HTR-8/SVneo (cell line): ENCODE measurements at places on chromosomes 7 and 10.

DNA sequence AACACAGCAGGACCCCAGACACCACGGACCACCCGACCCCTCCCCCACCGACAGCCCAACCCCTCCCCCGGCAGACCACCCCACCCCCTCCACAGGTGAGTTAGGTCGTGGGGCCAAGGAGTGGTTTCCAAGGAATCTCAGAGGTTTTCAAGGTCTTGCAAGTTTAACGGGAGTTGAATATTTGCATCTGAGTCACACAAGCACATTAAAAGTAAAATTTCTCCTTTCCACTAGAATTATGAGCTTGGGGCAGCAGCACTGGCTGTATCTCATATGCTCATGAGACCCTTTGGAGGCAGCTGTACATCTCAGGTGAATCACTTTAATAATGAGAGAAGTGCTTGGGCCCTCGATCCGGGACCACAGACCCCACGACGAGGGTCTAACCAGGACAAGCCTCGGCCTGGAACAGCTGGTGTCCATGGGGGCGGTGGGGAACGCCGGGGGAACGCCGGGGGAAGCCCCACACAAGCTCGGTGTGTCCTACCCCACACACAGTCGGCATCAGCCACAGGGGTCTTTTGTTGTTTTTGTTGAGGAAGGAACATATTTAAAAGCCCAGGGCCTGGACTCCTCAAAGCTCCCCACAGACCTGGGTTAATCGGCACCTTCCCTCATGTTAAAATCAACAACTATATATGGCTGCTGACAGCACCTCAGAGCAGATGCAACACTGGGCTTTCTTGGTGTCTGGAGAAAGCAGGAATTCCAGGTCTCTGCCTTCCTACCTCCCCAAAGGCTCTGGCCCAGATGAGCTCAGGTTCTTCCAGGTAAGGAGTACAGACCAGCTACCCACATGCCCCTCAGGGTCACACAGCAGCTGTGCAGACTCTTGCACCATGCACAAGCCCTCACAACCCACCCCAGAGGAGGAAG, 130.3 kb downstream of the DIP2C start:
- DNase-seq: no peak

DNA sequence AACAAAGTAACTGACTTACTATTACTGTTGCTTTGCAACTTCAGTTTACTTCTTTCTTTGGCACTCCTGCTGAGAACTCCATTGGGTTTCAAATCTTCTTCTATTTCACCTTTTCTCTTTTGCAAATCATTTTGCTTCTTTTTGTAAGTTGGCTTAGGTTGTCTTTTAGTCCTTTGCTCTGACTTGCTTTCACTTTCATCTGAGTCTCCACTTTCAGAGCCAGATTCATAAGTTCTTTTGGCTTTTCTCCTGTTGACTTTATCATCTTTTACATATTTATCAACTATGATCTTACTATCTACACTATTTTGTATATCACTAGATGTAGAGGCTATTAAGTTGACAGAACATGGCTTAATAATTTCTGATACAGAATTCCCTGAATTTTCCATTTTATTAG, 73.4 kb downstream of the NRBF2 start:
- no peak for DNase-seq

GRCh38 chr7:20176578-20177242, 40.5 kb downstream of the MACC1 start:
- DNase-seq: no peak

DNA sequence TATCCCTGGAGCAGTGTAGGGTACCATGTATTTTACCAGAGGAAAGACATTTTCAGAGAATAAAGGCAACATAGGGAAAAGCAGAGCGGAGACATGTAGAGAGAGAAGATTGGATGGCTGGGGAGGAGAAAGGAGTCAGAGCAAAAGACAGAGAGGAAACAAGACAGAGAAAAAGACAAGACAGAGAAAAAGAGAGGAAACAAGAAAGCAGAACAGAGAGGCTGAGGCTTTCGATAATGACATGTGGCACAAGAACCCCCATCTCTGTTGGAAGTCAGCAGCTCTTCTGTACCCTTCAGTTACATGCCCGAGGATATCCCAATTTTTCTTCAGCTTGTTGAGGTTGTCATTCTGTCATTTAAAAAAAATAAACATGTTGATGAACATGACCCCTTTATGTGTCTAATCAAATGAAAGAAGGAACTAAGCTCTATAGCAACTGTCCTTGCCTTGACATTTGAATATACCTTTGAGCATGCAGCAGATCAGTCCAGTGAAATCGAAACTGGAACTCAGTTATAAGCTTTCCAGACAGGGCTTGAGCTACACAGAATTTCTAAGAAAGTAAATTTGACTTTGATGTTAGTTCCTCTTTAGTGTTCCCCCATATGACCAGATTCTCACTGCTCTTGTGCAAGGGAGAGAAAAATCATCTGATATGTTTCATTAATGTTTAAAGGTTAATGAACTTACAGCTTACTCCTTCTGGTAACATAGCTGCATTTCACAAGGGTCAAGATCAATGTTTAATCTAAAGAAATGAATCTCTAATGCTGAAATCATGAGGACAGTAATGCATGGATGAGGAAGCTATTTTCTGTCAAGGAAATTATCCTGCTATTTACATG, 75.1 kb upstream of the SP4 start:
- DNase-seq: peak; percentile 14

DNA sequence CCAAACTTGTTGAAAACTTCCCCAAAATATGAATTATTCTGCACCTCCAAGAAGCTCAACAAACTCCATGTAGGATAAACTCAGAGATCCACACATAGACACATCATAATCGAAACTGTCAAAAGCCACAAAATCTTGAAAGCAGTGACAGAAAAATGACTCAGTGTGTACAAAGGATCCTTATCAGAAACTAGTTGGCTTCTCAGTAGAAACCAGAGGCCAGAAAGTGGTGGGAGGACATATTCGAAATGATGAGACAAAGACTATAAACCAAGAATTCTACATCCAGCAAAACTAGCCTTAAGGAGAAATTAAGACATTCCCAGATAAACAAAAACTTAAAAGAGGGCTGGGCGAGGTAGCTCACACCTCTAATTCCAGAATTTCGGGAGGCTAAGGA, 38.5 kb downstream of the MCMBP start:
- DNase-seq: no peak

DNA sequence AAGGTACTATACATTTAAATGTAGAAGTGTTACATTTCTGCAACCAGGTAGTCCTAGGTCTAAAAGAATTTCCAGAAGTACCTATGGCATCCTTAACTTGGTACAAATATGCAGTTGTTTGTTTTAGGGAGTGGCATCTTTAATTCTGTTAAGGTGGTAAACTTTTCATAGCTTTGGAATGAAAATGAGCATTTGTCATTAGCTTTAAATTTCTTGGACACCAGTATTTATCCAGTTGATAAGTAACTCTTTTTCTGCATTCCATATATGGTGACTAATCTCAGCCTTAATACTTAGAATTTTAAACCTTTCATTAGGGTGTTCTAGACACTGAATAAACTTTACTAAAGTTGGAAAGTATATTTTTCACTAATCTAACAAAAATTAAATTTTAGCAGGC, 10.8 kb downstream of the SLF2 start:
- no peak for DNase-seq

GRCh38 chr7:24760968-24761367, 3.7 kb upstream of the GSDME start:
- DNase-seq: no peak

- no peak for DNase-seq
These were observed 514 bp upstream of the GAD2 start for GRCh38 chr10:26215935-26216584.

DNA sequence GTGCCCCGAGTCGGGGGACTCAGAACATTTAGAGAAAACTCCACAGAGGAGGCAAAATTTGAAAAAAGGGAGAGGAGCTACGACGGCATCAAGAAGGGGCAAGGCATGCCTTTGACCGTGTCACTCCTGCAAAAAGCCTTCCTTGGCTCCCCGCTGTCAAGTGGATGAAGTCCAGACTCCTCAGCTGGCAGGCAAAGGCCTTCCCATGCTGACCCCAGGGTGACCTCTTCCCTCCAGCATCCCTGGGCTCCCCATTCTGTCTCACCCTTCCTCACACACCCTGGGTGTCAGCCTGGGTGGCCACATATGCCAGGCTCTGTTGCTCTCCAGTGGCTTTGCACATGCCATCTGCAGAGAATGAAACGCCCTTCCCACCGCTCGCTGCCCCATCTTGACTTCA, 88.4 kb upstream of the ZMIZ1 start:
- DNase-seq: no peak

GRCh38 chr10:80144696-80145131, 12.2 kb downstream of the PLAC9 start:
- no peak for DNase-seq

DNA sequence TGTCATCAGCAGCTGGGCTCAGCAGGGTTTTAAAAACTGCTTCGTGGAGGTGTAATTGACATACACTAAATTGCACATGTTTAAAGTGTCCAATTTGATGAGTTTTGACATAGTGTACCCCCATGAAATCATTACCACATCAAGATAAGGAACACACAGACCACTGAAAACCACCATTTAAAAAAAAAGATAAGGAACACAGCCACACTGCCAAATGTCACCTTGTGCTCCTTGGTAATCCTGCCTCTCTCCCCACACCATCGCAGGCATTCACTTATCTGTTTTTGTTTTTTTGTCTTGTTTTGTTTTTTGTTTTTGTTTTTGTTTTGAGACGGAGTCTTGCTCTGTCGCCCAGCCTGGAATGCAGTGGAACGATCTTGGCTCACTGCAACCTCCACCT, 75.0 kb downstream of the NEURL1 start:
- no peak for DNase-seq

DNA sequence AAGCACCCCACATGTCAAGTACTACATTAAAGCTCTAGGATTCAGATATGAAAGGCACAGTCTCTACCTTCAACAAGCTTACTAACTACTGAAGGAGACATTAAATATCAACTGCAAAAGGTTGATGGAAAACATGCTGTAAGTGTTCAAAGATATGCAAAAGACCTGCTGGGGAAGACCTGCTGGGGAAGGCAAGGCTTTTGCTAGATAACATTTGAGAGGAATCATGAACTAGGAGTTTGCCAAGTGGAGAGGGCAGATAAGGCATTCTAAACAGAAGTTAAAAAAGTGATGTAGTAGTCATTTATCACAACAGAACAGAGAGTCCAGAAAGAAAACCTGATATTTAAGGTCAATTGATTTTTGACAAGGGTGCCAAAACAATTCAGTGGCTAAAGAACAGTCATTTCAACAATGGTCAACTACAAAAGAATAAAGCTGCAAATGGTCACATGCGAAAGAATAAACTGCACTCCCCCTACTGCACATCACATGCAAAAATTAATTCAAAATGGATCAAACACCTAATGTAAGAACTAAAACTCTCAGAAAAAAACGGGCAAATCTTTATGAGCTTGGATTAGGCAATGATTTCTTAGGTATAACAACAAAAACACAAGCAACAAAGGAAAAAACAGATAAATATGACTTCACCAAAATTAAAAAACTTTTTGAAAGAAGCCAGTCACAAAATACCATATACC, 23.0 kb upstream of the MSS51 start:
- no peak for DNase-seq

- DNase-seq: no peak
These were observed 86.3 kb downstream of the RNF216 start for GRCh38 chr7:5694912-5695726.

GRCh38 chr10:21326594-21327288, 198.7 kb downstream of the SKIDA1 start:
- DNase-seq: no peak

DNA sequence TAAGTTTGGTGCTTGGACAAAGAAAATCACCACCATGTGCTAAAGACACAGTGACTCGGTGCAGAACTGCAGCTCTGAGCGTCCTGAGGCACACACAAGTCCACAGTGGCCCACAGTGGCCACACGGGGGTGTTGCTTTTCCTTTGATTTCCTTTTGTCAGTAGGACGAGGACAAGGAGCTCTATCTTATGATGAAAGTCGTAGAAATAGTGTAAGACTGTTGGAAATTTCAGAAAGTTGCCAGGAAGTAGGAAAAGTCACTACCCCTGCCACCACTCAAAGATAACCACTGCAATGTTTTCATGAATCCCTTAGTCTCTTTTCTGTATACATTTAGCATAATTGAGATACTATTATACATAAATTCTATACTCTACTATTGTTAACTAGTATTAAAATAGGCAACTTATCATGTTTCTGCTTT, 146.0 kb downstream of the TNS3 start:
- DNase-seq: peak; percentile 63

- DNase-seq: no peak
These were observed 18.6 kb downstream of the NSMCE4A start for GRCh38 chr10:121956111-121957061.

DNA sequence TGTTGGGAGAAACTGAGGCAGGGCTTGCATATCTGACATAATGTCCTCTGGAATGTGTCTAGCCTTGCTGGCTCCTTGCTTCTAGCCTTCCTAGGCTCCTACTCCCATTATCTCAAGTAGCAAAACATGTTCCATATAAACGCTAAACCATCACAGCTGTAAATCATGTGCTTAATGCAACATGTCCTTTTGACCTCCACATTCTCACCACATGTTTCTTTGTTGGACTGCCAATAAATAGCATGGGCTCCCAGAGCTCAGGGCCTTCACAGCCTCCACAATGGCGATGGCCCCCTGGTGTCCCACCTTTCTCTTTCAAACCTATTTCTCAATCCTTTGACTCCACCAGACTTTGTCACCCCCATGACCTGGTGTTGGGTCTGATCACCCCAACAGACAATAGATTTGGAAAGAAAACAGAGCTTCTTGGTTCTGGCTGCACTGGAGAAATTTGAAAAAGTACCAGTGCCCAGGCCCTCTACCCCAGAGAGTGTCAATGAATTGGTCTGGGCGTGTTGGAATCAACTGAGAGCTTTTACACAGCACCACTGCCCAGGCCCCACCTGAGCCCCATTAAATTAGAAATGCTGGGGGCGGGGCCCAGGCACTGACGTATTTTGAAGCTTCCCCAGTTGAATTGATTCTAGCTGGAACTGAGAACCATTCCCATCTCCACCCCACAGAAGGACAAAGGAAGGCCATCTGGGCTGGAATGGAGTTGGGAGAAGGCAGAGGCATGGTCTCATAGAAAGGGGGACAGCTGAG, 41.3 kb upstream of the GGCT start:
- DNase-seq: no peak

DNA sequence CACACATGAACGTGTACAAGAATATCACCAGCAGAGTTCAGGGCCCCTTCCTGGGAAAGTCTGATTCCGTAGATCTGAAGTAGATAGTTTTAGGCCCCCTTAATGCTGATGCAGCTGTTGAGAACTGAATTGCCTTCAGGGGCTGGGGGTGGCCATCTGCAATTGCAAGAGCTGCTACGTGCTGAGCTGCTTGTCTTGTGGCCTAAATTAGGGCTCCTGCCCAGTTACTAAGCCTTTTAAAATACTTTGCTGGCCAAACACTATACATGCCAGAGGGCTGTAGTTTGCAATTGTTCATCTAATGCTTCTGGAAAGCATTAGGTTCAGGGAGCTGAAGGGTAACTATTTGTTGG, 71.7 kb downstream of the TMEM178B start:
- no peak for DNase-seq

- no peak for DNase-seq
These were observed 46.4 kb downstream of the ESYT2 start for GRCh38 chr7:158782761-158783401.

GRCh38 chr10:26696786-26697162, 727 bp upstream of the PDSS1 start:
- DNase-seq: no peak
